ENCODE measurements at places on chromosomes 1 and 21. TPM values are rescaled to one million over a fixed set of nuclear protein-coding genes. Genes with fewer than 3 reads are reported as not detected.

Gene HORMAD1
- total RNA-seq: 0.21 TPM

- DNase-seq: peak; percentile 63
Observed at GRCh38 chr1:220527279-220527907, 543 bp upstream of the MARK1 start.

GRCh38 chr1:200240656-200241055 is 169.2 kb downstream of the ZNF281 start:
- no peak for DNase-seq

GRCh38 chr1:51616903-51617708 is at the start of gene OSBPL9:
TSS of gene OSBPL9 (plus strand) at chr1:51617092. CDS start at chr1:51617111, 19 bp downstream.
- DNase-seq: peak; percentile 89

- DNase-seq: no peak
Observed at GRCh38 chr1:44328671-44329416, 26.2 kb downstream of the ERI3 start.

GRCh38 chr1:89929467-89930063 is 65.3 kb upstream of the ZNF326 start:
- DNase-seq: no peak

GRCh38 chr1:95916616-95917015 is 682.6 kb downstream of the RWDD3 start:
- DNase-seq: no peak

Gene PLA2G2F
- 19.2 TPM for total RNA-seq

GRCh38 chr1:182301467-182302198 is 90.0 kb downstream of the GLUL start:
- no peak for DNase-seq

GRCh38 chr21:45164838-45165237 is 90.5 kb downstream of the ADARB1 start:
- no peak for DNase-seq

DNA sequence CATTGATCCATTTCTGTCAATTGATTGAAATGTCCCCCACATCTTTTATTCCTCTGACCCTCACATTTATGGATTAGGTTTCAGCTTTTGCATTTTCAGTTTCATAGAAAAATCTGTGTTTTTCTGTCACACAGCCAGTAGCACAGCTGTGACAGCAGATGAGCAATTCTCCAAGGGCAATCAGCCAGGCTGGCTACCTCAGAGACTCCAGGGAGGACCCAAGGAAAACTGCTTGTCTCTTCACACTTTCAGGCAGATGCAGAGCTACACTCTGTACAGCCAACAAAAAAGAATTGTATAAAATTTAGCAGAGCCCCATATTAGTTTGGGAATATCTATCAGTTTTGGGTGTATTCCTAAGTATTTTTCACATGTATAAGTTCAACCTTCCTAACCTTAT is 257.2 kb downstream of the LRRC7 start:
- DNase-seq: no peak

GRCh38 chr1:46150085-46150484 is 17.7 kb upstream of the PIK3R3 start:
- DNase-seq: no peak

Gene NOS1AP
- 7.0 TPM for total RNA-seq

Gene HPDL
- total RNA-seq: 2.3 TPM

DNA sequence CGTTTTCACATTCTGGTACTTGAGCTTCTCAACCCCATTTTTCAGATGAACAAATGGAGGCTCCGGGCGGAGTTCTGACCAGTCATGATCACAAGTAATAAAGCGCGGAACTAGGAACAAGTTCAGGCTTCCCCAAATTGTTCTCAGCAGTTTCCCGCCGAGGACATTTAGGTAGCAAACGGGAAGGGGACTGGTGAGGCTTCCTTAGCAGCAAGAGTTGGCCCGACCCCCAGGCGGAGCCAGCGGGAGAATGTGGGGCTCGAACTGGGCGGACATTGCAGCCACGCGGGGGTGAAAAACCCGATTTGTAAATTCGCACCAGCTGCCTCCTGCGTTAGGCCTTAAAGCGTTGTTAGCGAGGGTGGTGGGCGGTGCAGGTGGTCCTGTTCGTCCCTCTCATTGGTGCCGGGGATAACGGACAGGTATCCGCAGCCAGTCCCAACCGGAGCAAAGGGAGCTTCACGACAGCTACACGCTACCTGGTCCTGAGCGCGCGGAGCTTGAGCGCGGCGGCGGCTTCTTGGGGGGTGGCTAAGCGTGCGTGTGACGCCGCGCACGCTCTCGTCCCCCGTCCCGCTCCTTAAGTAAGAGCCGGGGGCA is 15.3 kb downstream of the SEMA6C start:
- DNase-seq: peak; percentile 90

DNA sequence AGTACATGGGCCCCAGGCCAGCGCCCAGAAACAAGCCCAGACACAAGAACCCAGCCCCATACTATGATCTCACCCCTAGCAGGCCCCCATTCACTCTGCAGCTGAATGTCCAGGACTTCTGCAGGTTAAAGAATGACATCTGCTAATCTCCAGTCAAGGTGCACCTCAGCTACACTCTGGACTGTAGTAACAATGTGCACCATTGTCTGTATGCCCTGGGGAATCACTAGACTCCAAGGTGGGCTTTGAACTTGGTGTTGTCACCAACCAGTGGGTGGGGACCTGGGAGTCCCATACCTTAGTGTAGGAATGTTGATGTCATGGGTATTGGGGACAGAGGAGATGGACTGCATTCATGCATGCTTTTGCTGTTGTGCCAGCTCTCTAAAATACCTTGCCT is 10.3 kb downstream of the KCNE1 start:
- DNase-seq: no peak

Gene CCDC185
- total RNA-seq: not detected

DNA sequence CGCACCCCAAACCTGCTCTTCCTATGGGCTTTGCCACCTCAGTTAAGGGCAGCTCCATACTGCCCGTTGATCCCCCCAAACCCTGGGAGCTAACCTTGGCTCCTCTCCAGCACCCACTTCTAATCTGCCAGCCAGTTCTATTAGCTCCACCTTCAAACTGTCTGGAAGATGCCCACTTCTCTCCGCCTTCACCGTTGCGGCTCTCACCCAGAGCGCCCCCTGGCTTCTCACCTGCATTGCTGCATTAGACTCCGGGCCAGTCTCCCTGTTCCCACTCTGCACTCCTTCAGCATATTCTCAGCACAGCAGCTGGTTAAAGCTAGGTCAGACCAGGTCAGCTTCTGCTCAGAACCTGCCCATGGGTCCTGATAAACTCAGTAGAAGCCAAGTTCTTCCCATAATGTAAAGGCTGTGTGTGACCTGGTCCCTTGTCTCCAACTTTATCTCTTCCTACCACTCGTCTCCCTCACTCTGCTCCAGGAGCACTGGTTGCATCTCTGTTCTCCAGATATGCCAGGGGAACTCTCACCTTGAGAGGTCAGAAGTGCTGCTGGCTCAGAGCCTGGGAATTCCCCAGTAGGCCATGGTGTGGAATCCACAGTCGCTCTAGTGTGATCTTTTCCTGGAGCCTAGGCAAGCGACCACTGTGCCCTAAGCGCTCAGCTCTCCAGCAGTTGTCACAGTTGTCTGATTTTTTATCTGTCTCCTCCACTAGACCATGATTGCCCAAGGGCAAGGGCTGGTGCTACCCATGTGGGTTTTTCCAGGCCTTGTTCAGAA is 150.3 kb downstream of the HMGB4 start:
- no peak for DNase-seq

Gene ARV1
- total RNA-seq: 24.3 TPM

Data from ureter (tissue), 1 donor.